ENCODE measurements at places on chromosomes 3 and 15.

DNA sequence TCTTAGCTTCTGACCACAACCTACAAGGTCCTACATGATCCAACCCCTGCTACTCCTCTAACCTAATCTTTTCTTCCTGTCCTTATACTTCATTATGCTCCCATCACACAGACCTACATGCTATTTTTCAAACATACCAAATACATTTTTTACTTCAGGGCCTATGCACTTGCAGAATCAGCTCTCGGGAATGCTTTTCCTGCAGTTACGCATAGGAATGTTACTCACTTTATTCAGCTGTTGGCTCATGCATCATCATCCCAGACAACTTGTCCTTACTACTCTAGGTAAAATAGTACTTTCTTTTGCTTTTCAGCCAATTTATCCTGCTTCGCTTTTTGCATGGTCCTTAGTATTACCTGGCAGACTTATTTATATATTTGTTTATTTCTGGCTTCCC lies 105.6 kb downstream of the OXSM start:
- DNase-seq = no peak

DNA sequence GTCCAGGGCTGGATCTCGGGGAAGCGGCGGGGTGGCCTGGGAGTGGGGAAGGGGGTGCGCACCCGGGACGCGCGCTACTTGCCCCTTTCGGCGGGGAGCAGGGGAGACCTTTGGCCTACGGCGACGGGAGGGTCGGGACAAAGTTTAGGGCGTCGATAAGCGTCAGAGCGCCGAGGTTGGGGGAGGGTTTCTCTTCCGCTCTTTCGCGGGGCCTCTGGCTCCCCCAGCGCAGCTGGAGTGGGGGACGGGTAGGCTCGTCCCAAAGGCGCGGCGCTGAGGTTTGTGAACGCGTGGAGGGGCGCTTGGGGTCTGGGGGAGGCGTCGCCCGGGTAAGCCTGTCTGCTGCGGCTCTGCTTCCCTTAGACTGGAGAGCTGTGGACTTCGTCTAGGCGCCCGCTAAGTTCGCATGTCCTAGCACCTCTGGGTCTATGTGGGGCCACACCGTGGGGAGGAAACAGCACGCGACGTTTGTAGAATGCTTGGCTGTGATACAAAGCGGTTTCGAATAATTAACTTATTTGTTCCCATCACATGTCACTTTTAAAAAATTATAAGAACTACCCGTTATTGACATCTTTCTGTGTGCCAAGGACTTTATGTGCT lies 527 bp downstream of the B2M start:
- DNase-seq = no peak

DNA sequence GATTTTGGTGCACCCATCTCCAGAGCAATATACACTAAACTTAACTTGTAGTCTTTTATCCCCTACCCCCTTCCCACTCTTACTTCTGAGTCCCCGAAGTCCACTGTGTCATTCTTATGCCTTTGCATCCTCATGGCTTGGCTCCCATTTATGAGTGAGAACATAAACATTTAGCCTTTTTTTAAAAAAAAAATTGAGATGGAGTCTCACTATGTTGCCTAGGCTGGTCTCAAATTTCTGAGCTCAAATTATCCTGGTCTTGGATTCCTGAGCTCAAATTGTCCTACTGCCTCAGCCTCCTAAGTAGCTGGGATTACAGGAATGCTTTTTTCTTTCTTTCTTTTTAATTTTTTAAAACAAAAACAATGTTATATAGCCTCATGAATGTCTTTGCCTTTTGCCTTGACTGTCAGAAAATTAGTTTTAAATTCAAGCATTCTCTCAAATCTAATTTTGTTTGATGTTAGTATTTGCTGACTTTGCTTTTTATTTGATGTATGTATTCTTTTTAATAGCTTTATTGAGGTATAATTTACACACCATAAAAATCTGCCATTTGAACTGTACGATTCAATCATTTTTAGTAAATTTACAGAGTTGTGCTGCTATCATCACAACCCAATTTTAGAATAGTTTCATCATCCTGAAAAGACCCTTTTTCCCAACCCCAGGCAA lies 46.9 kb downstream of the NFKBIZ start:
- no peak for DNase-seq

- no peak for DNase-seq
Observed at GRCh38 chr15:100898661-100899462, 19.2 kb downstream of the ALDH1A3 start.

DNA sequence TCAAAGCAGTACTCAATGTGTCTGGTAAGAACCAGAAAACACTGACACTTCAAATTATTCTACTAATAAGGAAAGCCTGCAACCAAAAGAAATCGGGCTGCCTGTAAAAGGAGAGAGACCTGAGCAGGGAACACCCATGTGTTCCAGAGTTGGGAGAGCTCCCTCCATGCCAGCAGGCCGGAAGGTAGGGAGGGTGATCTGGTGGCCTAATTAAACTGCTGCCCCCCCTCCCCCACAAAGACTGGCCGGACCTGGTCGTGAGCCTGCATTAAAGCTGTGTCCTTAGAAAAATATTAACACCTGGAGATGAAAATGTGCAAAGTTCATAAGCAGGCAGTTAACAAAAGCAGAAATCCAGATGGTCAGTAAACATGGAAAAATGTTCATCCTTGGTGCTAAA lies 170.6 kb upstream of the BHLHE40 start:
- no peak for DNase-seq

GRCh38 chr3:194637066-194637465 lies 3.8 kb upstream of the TMEM44 start:
- no peak for DNase-seq

DNA sequence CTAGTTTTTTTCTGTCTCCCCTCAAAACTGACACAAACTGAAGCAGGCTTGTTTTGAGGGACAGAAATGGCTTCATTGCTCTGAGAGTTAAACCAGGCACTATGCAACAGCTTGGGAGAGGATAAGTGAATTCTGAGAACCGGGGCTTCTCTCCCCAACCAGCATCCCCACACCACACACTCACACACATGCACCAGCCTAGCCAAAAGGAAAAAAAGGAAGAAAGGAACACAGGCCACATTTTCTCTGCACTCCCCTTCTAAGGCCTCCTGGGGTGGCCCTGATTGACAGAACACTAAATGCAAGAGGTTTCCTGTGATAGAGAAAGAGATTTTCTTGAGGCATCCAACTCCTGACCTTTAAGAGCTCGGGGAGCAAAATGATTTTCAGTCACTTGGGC lies 177.5 kb downstream of the TLE3 start:
- DNase-seq = no peak

DNA sequence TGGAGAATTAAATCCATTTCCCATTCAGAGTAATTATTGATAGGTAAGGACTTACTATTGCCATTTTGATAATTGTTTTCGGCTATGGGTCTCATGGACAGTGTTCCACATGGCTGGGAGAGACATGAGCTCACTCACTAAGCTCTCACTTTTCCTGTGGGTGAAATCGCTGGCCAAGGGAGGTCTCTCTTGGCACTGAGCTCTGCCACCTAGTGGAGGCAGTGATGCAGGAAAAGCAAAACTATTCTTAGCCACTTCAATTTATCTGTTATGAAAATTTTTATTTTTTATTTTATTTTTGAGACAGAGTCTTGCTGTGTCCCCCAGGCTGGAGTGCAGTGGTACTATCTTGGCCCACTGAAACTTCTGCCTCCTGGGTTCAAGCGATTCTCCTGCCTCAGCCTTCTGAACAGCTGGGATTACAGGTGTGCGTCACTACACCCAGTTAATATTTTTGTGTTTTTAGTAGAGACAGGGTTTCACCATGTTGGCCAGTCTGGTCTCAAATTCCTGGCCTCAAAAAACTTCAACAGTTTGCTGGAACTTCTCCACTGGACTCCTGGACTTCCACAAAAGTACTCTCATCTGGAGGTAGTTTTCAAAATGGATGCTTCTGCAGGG lies 4.7 kb upstream of the RNF13 start:
- DNase-seq = peak; percentile 23

DNA sequence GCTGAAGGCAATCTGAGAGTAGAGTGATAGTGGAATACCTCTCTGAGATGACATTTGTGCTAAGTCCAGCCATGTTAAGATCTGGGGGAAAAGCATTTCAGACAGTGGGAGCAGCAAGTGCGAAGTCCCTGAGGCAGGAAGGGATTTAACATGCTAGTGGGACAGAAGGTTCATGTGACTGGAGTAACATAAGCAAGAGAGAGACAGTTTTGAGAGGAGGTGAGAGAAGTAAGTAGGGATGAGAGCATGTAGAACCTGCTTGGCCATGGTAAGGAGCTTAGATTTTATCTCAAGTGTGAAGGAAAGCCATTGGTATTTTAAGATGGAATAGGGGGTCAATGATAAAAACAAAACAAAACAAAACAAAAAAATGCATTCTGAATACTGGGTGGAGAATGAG lies 358.6 kb upstream of the KCNH8 start:
- DNase-seq = no peak

DNA sequence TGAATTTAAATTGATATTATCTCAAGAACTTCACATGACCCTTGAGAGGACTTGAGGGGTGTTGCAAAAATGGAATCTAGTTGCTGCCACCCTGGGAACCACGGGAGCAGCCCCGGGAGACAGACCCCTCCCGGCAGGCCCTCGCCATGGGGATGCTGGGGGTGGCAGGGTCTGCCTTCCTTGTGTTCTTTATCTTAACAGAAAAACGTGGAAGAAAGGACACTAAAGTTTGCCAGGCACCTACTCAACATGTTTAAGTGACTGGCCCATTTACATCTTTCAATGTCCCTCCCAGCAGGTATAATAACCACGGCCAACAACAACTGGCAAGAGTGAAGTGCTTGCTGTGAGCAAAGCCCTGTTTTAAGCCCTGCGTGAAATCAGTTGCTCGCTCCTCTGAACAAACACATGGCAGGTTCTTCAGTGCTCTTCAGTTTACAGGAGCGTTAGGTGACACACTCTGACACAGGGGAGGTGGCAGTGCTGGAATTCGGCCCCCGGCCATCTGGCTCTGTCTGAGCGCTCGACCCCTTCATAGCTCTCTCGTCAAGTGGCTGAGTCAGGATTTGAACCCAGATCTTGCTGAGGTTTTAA lies 112.5 kb downstream of the ASB7 start:
- DNase-seq = no peak

DNA sequence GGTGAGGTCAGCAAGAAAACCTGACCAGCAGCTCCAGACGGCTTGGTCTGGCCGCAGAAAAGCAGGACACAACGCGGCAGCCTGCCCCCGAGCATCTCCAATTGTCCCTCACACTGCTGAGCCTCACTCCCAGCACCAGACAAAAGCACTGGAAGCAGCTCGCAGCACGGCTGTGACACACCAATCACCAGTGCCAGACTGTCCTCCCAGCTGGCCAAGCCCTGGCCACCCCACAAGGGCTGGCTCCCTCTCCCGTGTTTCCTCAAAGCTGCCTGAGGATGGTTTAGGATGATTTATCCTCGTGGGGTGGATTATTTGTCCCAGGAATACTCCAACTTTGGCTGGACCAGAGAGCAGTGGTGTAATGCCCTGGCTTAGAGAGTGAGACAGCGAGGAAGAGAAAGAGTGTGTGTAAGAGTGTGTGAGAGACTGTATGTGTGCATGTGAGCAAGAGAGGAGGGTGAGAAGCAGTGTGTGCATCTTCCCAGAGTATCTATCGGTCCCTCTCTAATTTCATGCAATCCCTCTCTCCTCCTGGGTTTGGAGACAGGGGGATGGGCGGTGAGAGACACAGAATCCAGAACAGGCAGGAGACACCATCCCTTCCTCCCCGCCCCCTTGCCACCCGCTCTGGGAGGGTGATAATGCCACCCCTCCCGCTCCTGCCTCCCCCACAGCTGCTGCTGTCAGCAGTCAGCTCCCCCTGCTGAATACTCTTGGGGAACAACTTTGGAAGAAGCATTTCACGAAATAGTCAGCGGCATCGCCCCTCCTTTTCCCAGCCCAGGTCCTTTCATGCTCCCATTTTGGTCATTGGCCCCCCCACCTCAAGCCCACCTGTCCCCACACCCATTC lies 34.2 kb downstream of the SEMA5B start:
- peak; percentile 64 for DNase-seq

GRCh38 chr3:197597335-197597734 lies 41.6 kb upstream of the BDH1 start:
- DNase-seq = no peak

GRCh38 chr3:156017352-156018030 lies 102.9 kb upstream of the KCNAB1 start:
- DNase-seq = no peak

DNA sequence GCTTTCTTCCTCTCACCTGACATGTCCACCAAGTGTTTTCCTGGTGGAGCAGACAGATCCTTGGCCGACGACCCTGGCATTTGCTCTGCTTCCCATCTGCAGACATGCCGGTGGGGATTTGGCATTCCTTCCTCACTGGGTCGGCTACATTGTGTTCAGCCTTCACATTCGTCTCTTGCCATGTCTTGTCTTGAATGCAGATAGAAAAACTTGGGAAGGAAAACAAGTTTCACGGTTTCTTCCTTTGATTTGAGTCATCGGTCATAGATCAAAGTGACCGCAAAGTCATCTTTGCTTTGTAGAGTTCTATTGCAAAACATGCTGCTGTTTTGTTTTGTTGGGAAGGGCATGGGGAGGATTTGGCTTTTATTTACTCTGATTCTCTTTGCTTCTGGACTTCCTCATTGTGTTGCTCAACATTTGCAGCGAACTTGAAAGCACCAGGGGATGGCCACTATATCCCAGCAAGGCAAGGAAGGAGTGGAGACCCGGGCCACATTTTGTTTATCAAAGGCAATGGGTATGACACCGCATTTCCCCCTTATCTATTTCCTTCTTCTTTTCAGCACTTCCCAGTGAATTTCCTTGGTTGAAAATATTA lies 321.3 kb downstream of the CACNA2D3 start:
- no peak for DNase-seq

- DNase-seq = no peak
Observed at GRCh38 chr3:78338405-78338804, 1298.5 kb downstream of the ROBO2 start.
